ENCODE measurements at places on chromosomes 1 and 21. TPM values are rescaled to one million over a fixed set of nuclear protein-coding genes. Genes with fewer than 3 reads are reported as not detected.

The SLC9C2 gene
- not detected for total RNA-seq

- DNase-seq, result no peak
Measured at GRCh38 chr1:112849425-112850033, 106.5 kb downstream of the SLC16A1 start.

DNA sequence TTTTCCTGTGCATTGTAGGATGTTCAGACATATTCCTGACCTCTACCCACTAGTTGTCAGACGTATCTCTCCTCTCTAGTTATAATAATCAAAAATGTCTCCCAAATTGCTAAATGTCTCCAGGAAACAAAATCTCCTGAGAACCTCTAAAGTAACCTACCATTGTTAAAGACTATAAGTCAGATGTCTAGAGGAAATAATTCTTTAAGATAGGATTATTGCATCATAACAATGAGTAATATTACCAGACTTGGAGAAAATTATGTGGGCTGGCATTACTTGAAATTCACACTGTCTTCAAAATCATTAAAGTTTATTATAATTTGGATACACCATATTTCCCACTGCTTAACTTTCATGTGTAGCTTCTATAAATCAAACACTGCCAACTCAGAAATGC is 643.0 kb upstream of the ADGRL2 start:
- DNase-seq, result no peak

DNA sequence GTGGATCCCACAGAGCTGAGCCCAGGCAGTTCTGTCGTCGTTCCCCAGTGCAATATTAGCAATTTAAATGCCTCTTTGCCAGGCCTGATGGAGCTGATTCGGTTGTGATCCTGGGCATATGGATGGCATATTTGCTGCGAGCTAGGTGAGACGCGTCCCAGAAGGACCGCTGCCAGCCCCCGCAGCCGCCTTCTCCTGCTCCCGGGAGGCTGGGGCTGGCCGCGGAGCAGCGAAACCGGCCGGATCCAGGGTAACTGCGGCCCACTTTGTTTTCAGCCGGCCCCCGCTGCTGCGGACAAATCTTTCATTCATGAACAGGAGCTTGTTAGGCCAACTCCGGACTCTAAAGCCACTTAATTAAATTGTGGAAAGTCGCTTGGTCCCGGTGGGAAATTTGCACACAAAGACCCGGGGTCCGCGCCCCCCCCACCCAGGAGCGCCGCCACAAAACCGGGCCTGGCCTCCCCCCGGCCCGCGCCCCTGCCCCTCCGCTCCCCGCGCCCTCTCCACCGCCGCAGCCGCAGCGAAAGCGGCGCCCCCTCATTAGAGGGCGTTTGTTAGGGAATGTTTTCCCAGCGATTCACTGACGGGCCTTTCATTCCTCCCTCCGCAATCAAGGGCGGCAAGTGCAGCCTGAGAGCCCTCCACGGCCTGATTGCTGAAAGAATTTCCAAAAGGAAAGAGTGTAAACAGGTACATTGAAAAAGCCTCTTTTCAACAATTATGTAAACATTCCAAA is 383.3 kb downstream of the RRAGC start:
- no peak for DNase-seq

GRCh38 chr1:15012822-15013221 is 140.7 kb upstream of the TMEM51 start:
- no peak for DNase-seq

All from upper lobe of left lung (tissue), 6 donors.